ENCODE measurements at places on chromosomes 6 and 20.

DNA sequence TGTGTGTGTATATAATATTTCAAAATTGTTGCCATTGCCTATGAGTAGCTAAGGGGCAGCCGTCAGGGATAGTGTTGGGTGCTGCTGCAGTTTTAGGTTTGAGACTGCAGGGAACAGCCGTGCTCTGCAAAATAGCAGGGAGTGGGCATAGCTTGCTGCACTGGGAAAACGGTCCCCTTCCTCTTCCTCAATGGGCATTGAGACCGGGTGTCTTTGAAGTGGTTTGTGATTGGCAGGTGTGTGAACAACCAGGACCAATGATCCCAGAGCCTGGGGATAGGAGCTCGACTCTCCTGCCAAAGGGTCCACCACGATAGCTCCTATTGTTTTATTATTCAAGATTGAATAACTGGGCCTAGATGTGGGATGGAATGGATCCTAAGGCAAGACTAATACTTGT, 5.1 kb upstream of the EBF4 start:
- DNase-seq, result no peak
- peaks cover 4% of the 10 kb centered on the region for H3K4me1 ChIP-seq
- peaks cover 2% of the 10 kb centered on the region for H3K27me3 ChIP-seq
- H3K27ac ChIP-seq, result no peak overlapping the region
- no peak overlapping the region for H3K4me3 ChIP-seq

DNA sequence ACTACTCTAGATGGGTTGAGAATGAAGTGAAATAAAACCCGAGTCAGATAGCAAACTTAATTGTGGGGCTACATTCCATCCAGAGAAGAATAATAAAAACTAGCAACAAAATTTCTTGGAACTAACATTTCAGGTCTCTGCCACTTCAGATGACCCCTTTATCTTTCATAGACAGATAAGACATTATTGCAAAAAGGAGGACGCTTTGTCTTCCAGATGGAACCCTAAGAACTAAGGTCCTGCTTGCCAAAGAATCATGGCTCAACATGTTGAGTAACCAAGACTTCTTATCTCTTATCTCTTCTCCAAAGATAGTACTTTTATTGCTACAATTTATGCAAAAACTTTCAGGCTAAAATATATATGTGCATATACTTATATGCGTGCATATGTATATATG, 221.1 kb upstream of the PREP start:
- no peaks in the 10 kb centered on the region for H3K4me1 ChIP-seq
- no peaks in the 10 kb centered on the region for H3K36me3 ChIP-seq
- peaks cover 3% of the 10 kb centered on the region for H3K27me3 ChIP-seq
- no peak for DNase-seq

DNA sequence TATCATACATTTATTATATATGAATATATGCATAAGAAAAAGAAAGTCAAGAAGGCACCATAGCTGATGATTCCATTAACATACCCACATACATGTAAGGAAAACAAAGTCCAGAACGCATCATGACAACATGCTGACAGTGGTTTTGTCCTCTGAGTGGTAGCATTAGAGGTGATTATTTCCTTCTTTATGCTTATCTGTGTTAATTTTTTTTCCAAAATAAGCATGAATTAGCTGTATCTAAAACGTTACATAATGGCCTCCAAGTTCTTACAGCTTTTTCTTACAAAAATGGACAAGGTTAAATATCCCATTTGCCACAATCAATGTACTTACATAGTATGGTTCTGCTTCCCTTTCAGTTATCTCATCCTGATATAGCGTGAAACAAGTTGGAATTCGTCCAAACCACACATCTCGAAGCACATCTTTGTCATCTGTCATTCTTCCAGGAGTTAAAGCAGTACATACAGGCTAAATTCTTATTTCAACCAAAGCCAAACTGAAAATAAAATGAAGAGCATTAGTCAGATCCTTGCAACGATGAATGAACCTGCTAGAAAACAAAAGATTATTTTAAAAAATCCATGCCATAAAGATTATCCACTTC, 9.7 kb downstream of the ATG5 start:
- no peak for DNase-seq
- no peak overlapping the region for H3K4me3 ChIP-seq
- H3K36me3 ChIP-seq, result peaks cover 3% of the 10 kb centered on the region
- H3K27me3 ChIP-seq, result no peaks in the 10 kb centered on the region

- H3K4me3 ChIP-seq, result no peak overlapping the region
- no peaks in the 10 kb centered on the region for H3K4me1 ChIP-seq
- H3K27ac ChIP-seq, result no peak overlapping the region
- DNase-seq, result no peak
Observed at GRCh38 chr20:53202777-53203176, 230.6 kb downstream of the TSHZ2 start.

DNA sequence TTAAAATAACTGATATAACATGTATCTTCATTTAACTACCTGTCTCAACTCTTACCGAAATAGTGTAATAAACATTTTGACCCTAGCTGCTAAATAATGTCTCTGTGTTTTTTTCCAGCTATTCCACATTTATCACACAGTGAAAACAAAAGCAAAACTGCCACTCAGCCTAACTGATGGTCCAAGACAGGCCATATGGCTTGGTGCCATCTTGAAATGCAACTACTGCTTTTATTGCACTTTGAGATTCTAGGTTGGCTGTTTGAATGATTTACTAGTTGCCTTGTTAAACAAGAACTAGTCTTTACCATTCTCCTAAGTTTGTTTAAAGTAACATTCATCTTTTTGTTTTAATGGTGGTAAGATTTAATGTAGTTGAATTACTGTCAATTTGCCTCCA, 739.8 kb downstream of the TFAP2A start:
- H3K27me3 ChIP-seq, result no peaks in the 10 kb centered on the region
- no peak for DNase-seq
- no peak overlapping the region for H3K4me3 ChIP-seq
- no peak overlapping the region for H3K27ac ChIP-seq
- H3K36me3 ChIP-seq, result no peaks in the 10 kb centered on the region

- no peak for DNase-seq
- H3K4me3 ChIP-seq, result no peak overlapping the region
- H3K36me3 ChIP-seq, result no peaks in the 10 kb centered on the region
- H3K27ac ChIP-seq, result no peak overlapping the region
Observed at GRCh38 chr20:59255256-59255655, 45.2 kb upstream of the EDN3 start.

DNA sequence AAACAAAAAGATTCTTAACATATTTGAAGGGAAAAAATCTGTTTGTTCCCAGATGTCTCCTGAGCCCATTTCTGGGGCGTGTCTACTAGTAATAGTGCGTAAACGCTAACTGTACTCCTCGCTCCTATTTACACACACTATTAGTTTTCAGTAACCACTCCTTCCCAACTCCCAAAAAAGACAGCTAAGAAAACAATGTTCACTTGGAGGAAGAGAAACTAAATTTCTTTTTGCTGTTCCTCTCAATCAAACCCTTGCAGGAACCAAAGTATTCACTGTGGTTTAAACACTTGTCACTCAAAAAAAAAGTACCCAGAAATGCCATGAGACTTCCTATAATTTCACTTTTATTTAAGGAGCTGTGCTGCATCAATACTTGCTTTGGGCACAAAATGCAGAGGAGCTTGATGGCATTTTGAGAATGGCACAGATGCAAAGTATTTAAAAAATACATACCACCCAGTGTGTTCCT, 118.2 kb downstream of the BACH2 start:
- no peaks in the 10 kb centered on the region for H3K4me1 ChIP-seq
- H3K27ac ChIP-seq, result no peak overlapping the region
- no peak for DNase-seq
- no peaks in the 10 kb centered on the region for H3K27me3 ChIP-seq
- no peaks in the 10 kb centered on the region for H3K36me3 ChIP-seq

DNA sequence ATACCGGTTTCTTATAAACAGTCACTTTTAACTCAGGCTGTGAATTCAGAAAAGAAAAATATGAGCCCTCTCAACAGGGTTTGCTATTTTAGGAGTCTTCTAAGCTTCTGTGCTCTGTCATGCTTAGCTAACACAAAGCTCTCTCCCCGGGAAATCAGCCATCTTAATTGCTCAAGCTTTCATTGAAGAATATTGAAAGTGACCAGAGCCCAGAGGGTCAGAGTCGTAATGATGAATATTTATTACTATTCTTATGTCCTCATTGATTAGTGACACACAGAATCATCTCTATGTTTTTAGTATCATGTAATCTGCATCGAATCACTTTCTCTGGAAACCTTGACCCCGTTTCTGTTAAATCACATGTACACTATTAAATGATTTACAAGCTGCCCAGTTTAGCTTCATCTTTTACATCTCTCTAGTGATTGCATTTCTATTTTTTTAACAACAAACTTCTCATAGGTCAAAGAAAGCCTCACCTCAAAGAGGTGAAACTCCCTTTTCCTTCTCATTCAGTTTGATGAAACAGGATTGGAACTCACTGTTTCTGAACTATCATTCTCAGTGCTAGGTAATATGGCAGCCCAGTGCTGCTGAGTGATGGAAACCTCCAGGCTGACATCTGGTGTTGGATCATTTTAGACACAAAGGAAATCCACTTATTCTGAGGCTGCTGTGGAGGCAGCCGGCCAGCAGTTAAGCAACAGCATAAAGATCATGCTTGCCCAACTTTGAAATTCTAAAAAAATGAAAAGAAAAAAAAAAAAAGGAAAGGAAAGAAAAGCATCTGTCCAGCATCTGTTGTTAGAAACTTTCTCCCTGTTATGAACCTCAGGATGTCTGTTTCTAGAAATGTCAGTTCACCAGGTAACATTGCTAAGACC, 96.3 kb downstream of the RFPL4B start:
- H3K36me3 ChIP-seq, result no peaks in the 10 kb centered on the region
- peaks cover 3% of the 10 kb centered on the region for H3K27me3 ChIP-seq
- H3K4me3 ChIP-seq, result no peak overlapping the region
- DNase-seq, result no peak
- H3K4me1 ChIP-seq, result no peaks in the 10 kb centered on the region

GRCh38 chr6:106254636-106255035, 70.9 kb downstream of the ATG5 start:
- H3K27me3 ChIP-seq, result no peaks in the 10 kb centered on the region
- H3K4me3 ChIP-seq, result no peak overlapping the region
- no peaks in the 10 kb centered on the region for H3K36me3 ChIP-seq
- H3K4me1 ChIP-seq, result no peaks in the 10 kb centered on the region
- no peak for DNase-seq

GRCh38 chr6:109242925-109243324, 139.3 kb downstream of the CD164 start:
- H3K4me1 ChIP-seq, result no peaks in the 10 kb centered on the region
- DNase-seq, result no peak
- no peaks in the 10 kb centered on the region for H3K27me3 ChIP-seq
- H3K27ac ChIP-seq, result no peak overlapping the region
- H3K36me3 ChIP-seq, result no peaks in the 10 kb centered on the region

- peak within 1 kb of the TSS; percentile 99 for H3K27ac ChIP-seq
- H3K4me1 ChIP-seq, result peaks cover 3% of the 10 kb centered on the region
- H3K4me3 ChIP-seq, result peak within 1 kb of the TSS; percentile 70
- peak; percentile 62 for DNase-seq
Observed at GRCh38 chr6:26401987-26402658, at the start of gene BTN3A1. Gene BTN3A1 (plus strand): TSS chr6:26402275. CDS start chr6:26405564, 3,289 bp downstream.

DNA sequence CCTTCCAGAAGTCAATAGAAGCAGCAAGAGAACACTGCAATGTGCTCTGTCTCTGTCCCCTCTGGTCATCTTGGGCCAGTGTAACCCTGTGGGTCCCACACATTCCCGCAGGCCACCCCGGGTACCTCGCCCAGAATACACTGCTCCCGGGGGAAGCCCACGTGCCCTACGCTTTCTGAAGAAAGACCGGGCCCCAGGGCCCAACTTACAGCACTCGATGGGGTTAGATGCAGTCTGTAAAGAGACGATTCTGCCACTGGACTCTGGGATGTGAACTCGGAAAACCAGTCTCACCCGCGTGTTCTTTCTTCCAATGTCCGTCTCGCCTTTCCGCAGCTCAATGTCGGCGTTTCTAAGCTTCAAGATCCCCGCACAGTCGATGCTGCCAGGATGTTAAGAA, 68.7 kb downstream of the NFATC2 start:
- no peaks in the 10 kb centered on the region for H3K4me1 ChIP-seq
- H3K36me3 ChIP-seq, result peaks cover 4% of the 10 kb centered on the region
- no peaks in the 10 kb centered on the region for H3K27me3 ChIP-seq
- no peak overlapping the region for H3K27ac ChIP-seq
- H3K4me3 ChIP-seq, result no peak overlapping the region

DNA sequence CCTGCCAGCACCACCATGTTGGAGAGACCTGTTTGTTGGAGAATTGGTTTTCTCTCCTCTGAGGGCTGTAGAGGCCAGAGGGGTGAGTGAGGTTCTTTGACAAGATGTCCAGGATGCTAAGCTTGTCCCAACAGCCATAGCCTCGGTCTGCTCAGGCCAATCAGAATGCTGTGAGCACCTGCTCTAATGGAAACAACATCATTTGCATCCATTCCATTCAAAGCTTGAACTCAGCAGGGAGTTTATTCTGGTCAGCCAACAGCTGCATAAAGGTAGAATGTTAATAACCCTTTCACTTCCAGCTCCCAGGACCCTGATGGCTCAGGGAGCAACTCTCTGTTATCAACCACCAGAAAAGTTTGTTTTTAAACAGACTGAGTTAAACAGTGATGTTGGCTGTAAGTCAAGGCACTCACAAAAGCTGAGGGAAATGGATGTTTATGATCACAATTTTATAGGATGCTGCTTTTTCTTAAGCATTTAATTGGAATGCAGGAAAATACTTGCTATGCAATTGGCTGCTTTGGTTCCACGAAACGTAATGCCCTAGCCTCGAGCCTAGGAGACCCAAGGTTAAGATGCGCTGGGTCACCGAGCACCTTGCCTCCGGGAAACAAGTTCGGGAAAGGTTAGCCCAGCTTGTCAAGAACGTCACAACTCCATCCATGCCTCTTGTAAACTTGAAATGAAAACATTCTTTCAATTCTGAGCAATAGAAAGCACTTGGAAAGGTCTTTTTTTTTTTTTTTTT, 155.2 kb downstream of the NFATC2 start:
- peaks cover 2% of the 10 kb centered on the region for H3K36me3 ChIP-seq
- no peak for DNase-seq
- no peak overlapping the region for H3K4me3 ChIP-seq

DNA sequence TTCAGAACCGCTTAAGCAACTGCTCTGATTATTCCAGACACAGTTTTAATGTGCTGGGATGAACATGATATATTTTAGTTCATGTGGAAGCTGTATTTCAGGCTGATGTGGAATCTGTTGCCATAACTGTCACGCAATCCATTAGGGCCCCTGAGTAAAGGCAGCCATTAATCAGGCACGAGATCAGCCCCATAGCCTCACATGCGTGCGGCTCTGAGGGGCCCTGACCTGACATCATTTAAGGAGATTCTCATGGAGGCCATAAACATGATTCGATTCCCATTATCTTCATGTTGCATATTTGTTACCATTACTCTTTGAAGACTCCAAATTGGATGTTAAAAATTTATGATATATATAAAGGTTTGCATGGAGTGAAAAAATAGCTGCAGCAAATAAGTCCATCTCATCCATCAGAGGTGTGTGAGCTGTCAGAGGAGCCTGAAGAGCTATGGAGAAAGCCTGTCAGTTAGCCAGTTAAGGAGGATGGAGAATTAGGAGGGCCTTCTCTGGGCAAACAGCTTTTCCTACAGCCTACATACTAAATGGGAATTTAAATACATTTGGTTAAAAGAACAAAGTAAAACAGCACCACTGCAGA, 89.6 kb downstream of the SOBP start:
- H3K36me3 ChIP-seq, result no peaks in the 10 kb centered on the region
- no peaks in the 10 kb centered on the region for H3K4me1 ChIP-seq
- H3K4me3 ChIP-seq, result no peak overlapping the region
- H3K27me3 ChIP-seq, result no peaks in the 10 kb centered on the region

Measured in liver (tissue), 10 donors.